HT1080 (cell line): ENCODE measurements at places on chromosomes 7 and 10. TPM values are rescaled to one million over a fixed set of nuclear protein-coding genes. Genes with fewer than 3 reads are reported as not detected.

DNA sequence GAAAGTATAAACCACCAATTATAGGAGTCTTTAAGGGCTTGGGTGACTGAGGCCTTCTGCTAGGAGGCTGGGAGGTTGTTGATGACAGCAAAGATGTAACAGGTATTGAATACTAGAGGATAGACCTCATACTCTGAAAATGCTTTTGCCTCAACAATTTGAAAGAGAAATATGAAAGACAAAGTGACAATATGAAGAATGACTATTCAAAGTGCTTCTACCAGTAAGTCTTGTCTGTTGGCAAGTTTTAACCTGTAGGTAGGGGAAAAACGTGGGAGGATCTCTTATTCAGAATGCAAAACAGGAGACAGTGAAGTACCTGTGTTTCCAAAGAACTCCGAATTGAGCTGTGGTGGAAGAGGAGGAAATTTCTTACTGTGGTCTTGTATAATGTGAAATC is 38.2 kb downstream of the GBF1 start:
- DNase-seq: no peak

DNA sequence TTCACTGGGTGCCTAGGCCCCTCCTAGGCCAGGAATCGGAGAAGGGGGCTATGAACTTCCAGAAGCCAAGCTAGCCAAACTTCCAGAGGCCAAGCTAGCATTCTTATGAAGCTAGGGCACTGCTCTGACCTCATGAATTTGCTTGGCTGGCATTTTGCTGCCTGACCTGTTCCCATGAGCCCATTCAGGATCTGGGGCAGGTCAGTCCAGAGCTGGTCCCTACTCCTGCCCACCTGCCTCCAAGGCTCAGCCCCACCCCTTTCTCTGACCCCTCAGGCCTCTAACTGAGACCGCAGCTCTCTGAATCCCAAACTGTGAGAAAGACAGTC is 1.3 kb upstream of the PPIF start:
- no peak for DNase-seq

- DNase-seq: no peak
Measured at GRCh38 chr10:117782276-117782675, 239.7 kb downstream of the EMX2 start.

GRCh38 chr7:147570390-147570789 is 1020.2 kb upstream of the C7orf33 start:
- DNase-seq: peak; percentile 52

- DNase-seq: peak; percentile 18
Measured at GRCh38 chr10:42743697-42744096, 38.9 kb upstream of the BMS1 start.

GRCh38 chr10:86556532-86556931 is 34.9 kb upstream of the WAPL start:
- no peak for DNase-seq

DNA sequence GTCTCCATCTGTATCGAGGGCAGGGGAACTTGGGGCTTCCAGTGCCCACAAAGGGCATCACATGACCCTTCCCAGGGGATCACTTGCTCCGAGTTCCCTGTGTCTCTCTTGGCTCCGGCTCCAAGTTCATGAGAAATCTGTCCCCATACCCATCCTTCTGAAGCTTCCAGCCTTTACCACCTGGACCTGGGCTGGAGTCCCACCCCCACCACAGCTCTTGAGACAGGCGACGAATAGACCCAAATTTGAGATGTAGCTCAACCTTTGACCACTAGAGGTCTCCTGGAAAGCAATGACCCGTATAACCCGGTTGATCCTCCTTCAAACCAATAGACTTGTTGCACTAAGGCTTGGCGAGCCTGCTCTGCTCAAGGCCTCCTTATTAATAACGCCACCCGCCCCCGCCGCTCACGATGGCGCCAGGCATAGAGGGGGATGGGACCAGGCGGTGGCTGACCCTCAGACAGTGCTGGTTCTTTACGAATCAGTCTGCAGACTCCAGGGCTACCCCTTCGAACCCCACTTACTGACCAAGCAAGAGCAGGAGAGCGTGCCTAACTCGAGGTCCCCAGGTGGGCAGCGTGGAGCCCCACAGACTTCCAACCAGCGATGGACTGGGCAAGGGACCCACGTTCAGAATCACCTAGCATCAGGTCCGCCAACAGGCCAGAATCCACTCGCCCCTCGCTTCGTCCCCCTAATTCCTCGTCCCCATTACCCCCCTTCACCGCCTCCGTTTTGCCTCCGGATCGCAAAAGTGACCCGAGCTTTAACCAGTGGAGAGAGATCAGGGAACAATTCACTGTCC is 4.4 kb upstream of the ARID5B start:
- peak; percentile 43 for DNase-seq

GRCh38 chr10:43576580-43576979 is 2.2 kb upstream of the ZNF239 start:
- no peak for DNase-seq

Gene SRPK2
- total RNA-seq: 28.2 and 32.0 TPM in 2 replicates

Gene CDH23
- 0.23 TPM in 1 of 2 replicates, not detected in the other for total RNA-seq

Gene SLF2
- 15.7 and 17.4 TPM in 2 replicates for total RNA-seq

Gene TMEM270
- 0.23 TPM in 1 of 2 replicates, not detected in the other for total RNA-seq
